Stimulated activated CD4-positive, alpha-beta T cell treated with anti-CD3 and anti-CD28 coated beads, Interleukin-4, amount 100 ng/mL, for 24 hours (primary cell): ENCODE measurements at places on chromosomes 7 and 10.

DNA sequence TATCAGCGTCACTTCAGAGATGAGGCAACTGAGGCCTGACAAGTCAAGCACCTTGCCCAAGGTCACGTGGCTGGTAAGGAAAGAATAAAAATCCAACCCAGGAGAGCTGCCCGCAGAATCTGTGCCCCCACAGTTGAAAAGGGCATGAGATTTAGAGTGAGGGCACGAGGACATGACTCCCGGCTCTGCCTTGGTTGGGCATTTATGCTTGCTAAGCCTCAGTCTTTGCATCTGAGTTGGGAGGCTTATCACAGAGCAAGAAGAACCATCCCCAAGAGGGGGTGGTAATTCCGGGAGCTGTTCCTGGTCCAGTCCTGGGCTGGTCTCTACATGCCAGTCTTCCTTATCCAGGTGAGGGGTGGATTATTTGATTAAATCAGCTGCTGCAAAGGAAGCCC lies 37.3 kb downstream of the PLPP4 start:
- no peak for DNase-seq

DNA sequence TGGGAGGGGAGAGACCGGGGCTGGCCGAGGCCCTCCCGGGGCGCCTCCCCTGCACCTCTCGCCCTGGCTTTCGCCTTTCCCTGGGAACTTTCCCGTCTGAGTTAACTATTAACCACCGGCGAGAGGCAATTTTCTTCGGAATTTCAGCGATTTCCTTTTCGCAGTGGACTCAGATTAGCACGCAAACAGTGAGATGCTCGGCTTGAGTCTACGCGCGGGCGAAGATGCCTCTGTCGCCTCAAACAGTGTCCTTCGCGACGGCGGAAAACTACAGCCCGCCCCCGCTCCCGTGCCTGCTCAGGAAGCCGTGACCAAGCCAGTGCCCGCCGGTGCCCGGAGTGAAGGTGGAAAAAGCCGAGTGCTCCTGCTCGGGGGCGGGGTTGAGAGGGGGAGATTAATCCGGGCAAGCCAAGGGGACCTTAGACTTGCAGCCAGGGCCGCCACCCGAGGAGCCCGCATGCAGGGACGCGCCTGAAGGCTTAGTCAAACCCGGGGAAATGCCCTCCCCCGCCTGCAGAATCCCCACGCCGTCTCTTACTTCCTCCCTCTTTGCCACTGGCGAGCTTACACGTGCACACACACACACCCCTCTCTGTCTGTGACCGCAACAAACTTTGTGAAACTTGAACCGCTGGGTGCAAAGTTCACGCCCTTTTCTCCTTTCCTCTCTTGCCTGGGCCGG lies 14.5 kb upstream of the PAX2 start:
- DNase-seq: peak; percentile 22

GRCh38 chr7:84104826-84105225 lies 89.8 kb downstream of the SEMA3A start:
- DNase-seq: no peak

GRCh38 chr10:121514141-121514865 lies 83.9 kb downstream of the FGFR2 start:
- no peak for DNase-seq

GRCh38 chr10:13346283-13347042 lies 1.6 kb downstream of the SEPHS1 start:
- no peak for DNase-seq

GRCh38 chr7:114942446-114943175 lies 20.7 kb downstream of the MDFIC start:
- DNase-seq: no peak

- no peak for DNase-seq
Observed at GRCh38 chr10:87692956-87693484, 33.3 kb downstream of the PAPSS2 start.

DNA sequence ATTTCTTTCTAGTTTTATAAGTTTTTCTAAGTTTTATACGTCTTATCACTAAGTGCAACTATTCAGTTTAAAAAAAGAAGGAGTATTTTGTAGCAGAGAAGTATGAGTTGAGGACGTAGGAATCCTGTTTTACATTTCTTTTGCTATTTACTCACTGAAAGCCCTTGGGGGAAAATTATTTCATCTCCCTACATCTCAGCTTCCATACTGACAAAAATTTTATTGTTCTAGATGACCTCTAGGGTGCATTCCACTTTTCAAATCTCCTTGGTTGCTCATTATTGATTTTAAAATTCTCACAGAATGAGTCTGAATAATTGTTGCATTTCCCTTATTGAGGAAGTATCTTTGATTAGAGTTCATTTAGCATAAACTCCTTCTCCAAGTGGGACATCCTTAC lies 14.9 kb upstream of the PDK4 start:
- no peak for DNase-seq

GRCh38 chr10:102657984-102658724 lies 13.9 kb downstream of the TRIM8 start:
- DNase-seq: no peak

DNA sequence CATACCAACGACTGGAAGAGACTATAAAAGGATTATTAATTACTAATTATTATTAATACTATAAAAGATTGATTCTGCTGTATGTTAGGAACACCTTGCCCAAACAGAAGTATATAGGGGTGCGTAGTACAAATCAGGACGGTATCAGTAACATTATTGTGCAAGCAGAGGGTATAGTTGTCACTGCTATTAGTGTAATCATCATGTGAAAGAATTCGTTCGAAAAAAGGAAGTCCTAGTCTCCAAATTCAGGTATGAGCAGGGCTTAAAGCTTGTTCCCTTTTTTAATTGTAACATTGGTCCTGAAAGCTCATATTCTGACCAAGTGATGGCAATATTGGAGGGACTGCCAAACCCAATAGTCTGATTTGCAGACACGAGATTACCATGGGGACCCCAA lies 81.8 kb downstream of the THSD7A start:
- DNase-seq: no peak

GRCh38 chr7:45236666-45237065 lies 79.1 kb downstream of the RAMP3 start:
- no peak for DNase-seq
